Kidney tubule cell (primary cell): ENCODE measurements at places on chromosomes 6 and 20.

DNA sequence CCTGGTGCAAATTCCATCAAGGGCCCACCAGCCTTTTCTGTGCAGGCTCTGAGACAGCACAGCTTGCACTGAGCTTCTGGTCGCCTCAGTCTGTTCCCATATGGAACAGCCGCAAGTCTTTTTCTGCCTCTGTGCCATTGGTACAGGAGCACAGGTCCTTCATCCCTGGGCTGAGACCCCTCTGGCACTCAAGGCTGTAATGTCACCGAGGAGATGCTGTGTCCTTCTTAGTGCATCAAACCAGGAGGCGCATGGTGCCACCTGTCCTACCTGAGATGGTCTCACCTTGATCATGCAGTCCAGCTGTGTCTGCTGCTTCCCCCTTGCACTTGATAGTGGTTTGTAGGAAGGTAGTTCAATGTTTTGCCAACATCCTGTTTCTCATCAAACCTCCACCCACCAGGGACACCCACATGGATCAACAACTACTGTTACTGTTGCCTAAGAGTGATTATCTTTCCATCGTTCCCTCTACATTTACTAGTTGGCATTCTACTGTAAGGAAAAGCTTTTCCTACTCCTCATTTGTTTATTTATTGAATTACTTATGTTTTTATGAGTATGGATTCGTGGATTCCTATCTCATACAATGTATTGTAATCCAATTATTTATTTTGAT, 29.0 kb downstream of the FAM50B start:
- no peak for DNase-seq

GRCh38 chr6:90877616-90878015, 290.7 kb upstream of the MAP3K7 start:
- no peak for DNase-seq

DNA sequence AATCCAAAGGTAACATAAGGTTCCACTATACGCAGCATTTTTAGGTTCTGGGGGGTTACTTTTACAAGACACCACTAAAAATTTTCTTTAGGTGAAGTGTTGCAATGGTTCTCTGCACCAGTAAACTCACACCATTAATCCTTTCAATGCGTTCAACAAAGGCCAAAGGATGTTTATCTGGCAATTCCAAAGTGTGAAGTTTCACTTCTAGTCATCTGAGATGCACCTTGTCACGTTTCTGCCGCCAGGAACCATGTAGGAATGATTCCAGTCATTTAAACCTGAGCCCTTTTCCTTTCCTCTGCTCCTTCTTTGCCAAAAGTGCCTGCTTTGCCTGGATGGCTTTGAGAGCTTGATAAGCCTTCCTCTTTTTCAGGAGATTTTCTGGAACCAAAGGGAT, 54.8 kb downstream of the CD164 start:
- DNase-seq: no peak

DNA sequence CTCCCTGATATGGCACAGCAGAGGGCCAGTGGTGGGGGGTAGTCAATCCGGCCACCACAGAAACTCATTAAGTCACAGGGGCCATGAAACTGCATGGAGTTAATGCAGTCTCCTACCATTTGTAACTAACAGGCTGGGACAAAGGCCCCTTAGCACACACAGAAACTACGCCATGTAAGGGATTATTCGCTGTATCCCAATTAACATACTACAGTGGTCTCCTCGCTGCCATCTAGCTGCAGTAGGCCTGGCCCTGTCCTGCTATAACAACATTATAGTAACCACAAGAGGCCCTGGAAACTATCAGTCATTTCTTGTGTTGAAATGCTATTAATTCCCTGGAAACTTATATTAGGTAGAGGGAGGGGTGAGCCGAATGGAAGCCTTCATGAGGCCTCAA, 72.3 kb upstream of the CCN2 start:
- no peak for DNase-seq

GRCh38 chr20:44288252-44288651, 22.8 kb downstream of the FITM2 start:
- no peak for DNase-seq

DNA sequence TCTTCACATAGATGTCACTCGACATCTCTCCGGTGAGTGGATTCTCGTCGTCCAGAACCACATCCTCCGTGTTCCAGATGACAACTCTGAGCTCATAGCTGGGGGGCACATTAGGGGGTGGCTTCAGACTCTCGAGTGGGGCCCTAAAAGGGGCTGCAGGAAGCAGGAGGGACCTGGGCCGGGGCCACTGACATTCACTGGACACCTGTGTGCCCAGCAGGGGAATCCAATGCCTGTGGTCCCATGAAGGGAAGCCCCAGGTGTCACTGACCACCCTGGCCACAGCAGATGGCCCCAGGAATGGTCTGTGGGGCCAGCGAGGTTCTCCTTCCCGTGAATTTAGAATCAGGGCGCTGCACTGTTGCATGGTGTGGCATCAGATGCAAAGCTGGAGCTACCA, 18.7 kb downstream of the ERGIC3 start:
- DNase-seq: no peak

DNA sequence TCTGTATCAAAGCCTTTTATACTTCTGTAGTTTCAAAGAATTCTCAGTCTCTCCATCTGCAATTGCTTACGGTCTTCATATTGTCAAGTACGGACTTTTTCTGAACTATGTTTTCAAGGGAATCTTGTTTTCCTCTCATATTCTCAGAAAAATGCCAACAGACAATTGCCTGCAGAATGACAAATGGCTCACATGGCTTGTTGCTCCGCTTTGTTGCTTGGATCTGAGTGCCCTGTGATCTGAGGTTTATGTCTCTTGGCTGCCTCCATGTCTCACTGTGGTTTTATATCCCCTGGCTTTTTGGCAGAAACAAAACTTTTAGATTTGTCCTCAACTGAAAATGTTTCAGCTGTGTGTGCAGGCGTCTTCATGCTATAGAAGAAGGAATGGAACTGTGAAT, 285.4 kb upstream of the CHD6 start:
- no peak for DNase-seq

- no peak for DNase-seq
Observed at GRCh38 chr6:145761584-145761983, 26.3 kb upstream of the EPM2A start.

GRCh38 chr6:147793871-147794643, 285.6 kb downstream of the SAMD5 start:
- DNase-seq: no peak

- no peak for DNase-seq
Observed at GRCh38 chr6:83114164-83114563, 46.7 kb downstream of the DOP1A start.
